Astrocyte of the spinal cord (primary cell): ENCODE measurements at places on chromosomes 7 and 10.

DNA sequence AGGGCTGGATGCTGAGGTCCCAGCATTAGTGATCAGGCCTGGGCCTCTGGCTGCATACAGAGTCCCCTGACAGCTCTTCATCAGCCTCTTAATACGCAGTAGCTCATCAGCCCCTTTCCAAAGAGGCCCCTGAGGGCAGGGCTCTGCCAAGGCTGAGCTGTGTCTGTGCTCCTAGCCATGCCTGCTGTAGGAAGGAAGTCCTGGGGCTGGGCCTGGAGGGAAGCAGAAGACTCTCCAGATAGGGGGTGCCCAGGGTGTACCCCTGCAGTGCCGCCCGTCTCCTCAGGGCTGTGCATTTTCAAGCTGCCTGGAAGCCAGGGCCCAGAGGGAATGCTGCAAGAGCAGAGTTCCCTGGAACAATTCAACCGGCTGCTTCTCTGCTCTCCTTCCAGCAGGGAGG is 7.3 kb upstream of the RET start:
- DNase-seq, result no peak

DNA sequence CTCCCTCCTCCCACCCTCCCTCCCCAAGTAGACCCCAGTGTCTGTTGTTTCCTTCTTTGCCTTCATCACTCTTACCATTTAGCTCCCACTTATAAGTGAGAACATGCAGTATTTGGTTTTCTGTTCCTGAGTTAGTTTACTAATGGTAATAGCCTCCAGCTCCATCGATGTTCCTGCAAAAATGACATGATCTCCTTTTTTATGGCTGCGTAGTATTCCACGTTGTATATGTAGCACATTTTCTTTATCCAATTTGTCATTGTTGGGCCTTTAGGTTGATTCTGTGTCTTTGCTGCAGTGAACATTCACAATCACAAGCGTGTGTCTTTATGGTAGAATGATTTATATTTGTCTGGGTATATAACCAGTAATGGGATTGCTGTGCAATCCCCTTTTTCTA is 51.8 kb upstream of the ARHGAP12 start:
- DNase-seq, result no peak

DNA sequence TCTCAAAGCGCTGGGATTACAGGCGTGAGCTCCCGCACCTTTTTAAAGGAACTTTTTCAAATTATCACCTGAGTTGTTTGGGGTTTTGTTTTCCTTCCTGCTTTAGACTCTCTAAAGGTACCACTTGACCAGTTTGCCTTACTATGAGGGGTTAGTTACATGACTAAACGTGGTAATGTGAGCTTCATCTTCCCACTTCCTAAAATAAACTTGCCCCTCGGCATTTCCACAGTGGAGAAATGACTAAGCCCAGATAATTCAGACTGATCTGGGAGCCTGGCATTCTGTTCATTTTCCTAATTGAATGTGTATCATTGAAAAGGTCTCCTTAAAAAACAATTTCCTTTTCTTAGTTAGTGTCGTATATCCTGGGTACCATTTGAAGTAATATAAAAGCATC is 163.4 kb downstream of the PLXDC2 start:
- DNase-seq, result no peak

GRCh38 chr7:49840751-49841405 is 67.4 kb downstream of the VWC2 start:
- DNase-seq, result no peak
